ENCODE measurements at places on chromosomes 7 and 10. TPM values are rescaled to one million over a fixed set of nuclear protein-coding genes. Genes with fewer than 3 reads are reported as not detected.

DNA sequence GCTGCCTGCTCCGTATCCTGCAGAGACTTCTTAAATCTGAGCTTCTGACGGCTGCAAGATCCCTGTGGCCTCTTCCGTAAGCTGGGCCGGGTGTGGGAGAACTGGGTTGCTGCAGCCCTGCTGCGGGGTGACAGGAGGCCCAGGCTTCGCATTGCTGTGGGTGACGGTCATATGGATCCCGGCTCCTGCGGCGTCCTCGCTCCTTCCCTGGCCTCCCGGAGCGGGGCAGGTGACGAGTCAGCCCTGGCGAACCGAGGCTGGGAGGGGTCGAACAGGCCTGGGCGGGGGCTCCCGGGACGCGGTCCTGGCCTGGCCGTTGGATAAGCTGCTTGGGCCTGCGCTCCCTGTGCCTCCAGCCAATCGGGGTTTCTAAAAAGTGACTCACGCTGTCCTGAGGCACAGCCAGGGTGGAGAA, 7.8 kb upstream of the UBE2D1 start:
- peak; percentile 73 for DNase-seq

- DNase-seq = no peak
Observed at GRCh38 chr10:85594239-85594638, 772.4 kb downstream of the GRID1 start.

GRCh38 chr7:131670406-131670805, 114.0 kb upstream of the PODXL start:
- no peak for DNase-seq

GRCh38 chr7:40947566-40947965, 755.3 kb downstream of the INHBA start:
- DNase-seq = no peak

Gene HOXA5
- 14.3 TPM for polyA plus RNA-seq

Gene C7orf57
- not detected for polyA plus RNA-seq

GRCh38 chr10:436911-437665, 252.4 kb downstream of the DIP2C start:
- DNase-seq = no peak

- peak; percentile 78 for DNase-seq
Observed at GRCh38 chr7:134140889-134141867, 14.0 kb downstream of the LRGUK start.

GRCh38 chr7:106138776-106139175, 26.7 kb upstream of the SYPL1 start:
- no peak for DNase-seq

DNA sequence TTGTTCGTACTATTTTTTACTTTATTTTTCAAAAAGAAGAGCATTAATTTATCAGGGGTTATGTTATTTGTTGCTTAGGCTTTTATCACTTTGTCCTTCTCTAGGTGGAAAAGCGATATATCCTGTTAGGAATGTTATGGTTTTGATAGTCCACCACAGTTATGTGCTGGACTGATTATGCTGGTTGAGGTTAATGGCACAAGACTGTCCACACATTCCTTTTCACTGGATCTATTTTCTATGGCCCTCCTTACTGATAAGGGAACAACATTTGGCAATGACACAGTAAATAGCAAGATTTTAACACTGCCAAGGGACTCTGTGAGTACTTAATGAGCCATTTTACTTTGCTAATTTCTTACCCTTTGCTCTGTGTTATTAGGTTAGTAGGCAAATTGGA, 1212.3 kb downstream of the NXPH1 start:
- no peak for DNase-seq

DNA sequence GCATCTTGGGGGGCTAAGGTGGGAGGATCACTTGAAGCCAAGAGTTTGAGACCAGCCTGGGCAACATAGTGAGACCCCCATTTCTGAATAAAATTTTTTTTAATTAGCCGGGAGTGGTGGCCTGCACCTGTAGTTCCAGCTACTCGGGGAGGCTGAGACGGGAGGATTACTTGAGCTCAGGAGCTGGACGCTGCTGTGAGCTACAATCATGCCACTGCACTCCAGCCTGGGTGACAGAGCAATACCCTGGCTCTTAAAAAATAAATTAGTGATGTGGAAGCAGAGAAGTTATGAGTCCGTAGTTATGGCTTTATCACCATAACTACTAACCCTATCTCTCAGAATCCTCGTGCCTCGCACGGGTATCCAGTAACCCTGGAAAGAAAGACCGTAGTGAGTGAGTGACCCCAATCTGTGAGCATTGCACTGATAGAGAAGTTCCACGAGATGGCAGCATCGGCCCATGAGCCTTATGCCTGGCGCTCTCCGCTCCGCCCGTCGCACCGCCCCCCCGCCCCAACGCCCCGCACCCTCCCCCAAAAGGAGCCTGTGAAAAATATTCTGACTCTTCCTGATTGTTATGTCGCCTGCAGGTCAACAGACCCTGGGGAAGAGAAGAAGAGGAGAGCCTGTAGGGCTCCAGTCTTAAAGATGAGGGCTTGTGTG, 4.9 kb upstream of the SLC29A3 start:
- peak; percentile 80 for DNase-seq

Gene RGR
- polyA plus RNA-seq = not detected

Gene COL17A1
- polyA plus RNA-seq = 18.7 TPM

- DNase-seq = peak; percentile 70
Observed at GRCh38 chr10:17233286-17233991, 5.4 kb downstream of the VIM start.

Gene GRM3
- polyA plus RNA-seq = not detected

Gene GIMAP6
- polyA plus RNA-seq = 5.8 TPM

Gene AKR1C8
- polyA plus RNA-seq = not detected

Gene CCDC172
- polyA plus RNA-seq = not detected

DNA sequence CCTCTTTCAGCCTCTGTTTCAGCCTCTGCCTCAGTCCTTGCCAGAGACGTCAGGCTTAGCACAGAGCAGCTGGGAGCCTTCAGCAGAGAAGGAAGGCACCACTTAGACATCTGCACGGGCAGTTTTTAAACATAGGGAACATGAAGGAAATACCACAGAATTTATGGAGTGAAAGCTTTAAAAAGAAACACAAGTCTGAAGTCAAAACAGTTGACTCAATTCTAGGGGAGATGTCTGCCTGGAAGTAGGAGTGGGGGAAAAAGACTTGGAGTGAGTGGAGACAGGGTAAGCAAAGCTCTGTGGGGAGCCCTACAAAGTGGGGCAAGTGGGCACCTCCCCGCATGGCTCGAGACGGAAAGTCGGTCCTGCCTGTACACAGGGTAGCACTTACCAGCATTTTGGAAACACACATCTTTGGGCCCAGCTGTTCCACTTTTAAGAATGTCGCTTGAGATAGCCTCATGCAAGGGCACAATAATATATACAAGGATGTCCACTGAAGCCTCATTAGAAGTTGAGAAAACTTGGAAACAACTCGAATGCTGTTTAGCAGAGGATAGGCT, 5.0 kb upstream of the TBXAS1 start:
- no peak for DNase-seq

DNA sequence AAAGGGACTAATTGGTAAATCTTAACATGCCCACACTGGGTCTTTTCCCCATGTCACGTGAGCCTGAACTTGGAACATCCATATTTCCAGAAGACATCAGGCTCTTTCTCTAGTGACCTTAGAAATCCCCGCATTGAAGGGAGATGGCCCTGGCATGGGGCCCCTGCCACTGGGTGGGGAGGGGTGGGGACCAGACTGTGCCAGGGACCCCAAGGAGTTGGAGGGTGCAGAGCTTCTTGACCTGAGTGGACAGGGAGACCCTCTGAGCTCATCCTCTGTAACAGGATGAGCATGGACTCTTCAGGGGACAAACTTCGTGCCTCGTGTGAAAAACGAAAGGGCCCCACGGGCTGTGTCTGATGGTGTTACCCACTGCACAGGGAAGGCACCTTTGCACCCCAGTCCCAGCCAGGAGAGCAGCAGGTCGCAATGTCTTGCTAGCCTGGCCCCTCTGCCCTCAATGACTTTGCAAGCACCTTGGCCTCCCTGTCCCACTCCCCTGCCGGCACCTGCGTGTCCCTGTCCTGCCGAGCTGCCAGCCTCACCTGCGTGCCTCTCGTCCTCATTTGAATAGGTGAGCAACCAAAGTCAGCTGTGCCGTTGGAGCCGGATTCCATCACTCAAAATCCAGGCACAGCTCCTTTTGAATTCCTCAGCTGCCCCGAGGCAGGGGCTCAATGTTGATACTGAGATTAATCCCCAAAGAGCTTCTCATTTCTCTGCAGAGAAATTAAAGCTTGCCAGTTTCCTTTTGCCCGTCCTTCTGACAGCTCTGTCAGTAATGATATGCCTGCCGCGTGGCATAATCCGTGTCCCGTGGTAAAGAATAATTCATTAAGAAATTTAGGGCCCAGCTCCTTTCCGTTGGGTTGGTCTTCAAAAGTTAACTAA, 234.9 kb downstream of the EBF3 start:
- no peak for DNase-seq

GRCh38 chr10:78295242-78295641, 261.6 kb downstream of the RPS24 start:
- peak; percentile 27 for DNase-seq

Gene CYP3A7
- 0.46 TPM for polyA plus RNA-seq

DNA sequence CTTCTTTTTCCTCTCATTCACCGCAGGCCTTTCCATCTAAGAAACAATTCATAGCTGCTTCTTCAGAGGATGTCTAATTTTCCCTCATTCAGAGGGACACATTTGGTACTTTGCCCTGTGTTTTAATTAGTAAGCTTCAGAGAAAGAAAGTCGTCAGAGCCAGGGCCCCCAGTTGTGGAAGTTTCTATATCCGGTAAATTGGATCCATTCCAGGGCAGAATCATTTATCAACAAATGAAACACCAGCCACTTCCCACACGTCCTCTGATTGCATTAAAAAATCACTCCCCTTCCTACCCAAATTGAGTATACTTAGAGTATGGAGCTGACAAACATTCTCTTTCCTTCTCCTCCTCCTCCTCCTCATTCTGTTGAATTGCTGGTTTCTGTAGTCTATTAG, 205.8 kb upstream of the HDAC9 start:
- DNase-seq = no peak

Gene PAPOLB
- polyA plus RNA-seq = not detected

DNA sequence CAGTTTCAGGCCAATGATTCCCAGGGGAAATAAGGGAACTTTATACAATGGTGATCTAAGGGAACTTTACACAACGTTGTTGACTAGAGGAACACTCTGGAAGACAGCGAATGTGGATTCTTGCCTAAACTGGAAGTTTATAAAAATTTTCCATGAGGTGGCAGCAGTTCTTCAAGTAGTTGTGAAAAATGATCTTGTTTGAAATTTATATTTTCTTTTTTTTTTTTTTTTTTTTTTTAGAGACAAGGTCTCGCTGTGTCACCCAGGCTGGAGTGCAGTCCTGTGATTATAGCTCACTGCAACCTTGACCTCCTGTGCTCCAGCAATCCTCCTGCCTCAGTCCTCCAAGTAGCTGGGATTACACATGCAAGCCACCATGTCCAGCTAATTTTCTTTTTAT, 32.1 kb upstream of the GTF2I start:
- no peak for DNase-seq

DNA sequence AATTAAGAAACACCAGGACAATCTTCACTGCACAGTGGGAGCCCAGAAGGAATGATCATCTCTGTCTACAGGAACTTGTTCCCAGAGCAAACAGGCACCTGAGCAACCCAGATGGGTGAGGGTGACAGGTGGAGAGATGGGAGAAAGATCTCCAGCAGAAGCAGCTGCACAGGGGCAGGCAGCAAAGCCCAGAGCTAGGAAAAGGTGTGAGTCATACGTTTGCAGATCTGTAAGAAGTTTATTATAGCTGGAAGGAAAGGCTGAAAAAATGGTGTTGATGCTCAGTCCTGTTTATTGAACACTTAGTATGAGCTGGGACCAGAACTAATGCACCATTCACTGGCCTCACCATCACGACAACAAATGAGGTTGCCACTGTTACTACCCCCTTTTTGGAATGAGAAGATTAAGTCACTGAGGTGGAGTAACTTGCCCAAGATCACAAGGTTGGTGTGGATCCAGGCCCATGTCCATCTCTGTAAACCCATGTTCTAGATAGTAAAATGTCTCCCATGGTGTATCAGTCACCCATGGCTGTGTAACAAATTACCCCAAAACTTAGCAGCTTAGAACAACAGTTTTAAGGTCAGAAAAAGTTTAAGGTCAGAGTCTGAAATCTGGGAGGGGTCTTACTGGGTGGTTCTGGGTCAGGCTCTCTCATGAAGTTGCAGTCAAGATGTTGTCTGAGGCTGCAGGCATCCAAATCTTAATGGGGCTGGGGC, 506.9 kb downstream of the RPS24 start:
- DNase-seq = peak; percentile 8

DNA sequence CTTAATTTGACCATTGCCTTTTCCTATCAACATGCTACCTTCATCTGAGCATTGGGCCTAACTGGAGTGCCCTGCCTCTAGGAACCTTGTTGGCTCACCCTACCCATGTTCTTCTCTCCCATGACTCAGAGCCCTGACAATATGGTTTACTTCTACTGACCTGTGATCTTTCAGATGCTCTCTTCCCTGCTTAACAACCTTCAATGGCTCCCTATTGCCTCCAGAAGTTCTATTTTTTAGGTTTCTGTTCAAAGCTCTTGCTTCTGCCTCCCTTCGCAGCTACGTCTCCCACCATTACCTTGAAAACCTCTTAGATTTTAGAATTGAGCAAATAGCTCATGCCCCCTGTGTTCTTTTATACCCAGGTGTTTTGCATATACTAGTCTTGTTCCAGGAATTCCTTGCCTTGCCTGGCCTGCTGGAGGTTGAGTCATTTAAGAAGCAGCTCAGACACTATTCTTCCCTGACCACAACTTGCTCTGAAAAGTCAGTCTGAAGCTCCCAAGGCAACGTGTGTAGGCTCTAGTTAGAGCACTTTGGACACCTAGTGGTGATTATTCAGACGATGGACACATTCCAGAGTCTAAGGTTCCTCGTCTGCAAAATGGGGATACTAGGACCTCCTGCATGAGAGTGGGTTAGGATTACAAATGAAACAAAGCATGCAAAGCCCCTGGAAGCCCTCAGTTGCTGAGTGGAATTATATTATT, 64.4 kb upstream of the EMX2 start:
- DNase-seq = no peak

DNA sequence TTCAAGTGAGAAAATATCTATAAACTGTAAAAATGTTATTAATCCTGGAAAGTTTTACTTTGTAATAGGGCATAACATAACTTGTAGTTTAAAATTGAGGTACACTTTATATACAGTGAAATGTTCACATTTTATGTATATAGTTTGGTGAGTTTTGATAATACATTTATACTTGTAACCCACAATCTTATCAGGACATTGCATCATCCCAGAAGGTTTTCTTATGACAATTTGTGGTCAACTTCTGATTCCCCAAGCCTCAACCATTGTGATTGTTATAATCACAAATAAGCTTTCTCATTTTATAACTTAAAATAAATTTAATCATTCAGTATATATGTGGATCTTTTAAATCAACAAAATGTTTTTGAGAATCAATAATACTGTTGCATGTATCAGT, 151.1 kb downstream of the TFPI2 start:
- DNase-seq = no peak

Gene BCAP29
- polyA plus RNA-seq = 38.2 TPM

Gene NEURL1
- 54.1 TPM for polyA plus RNA-seq

DNA sequence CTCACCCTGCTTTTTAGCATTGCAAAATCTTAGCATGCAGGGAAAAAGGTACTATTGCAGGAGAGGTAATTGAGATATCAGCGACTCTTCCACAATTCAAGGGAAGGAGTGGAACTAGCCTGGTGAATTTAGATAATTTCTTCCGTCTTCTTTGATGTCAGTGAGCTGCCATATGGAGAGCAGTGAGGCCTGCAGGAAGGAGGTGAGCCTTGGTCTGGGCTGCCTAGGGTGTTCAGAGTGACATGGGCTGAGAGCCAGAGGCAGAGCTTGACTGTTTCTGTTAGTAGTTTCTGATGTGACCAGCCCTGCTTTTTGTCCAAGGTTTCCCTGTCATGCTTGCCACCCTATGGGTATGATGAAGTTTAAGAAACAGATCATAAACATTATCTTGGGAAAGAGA, 28.6 kb downstream of the KAT6B start:
- DNase-seq = peak; percentile 73

Gene TMEM196
- not detected for polyA plus RNA-seq
